ENCODE measurements at places on chromosomes 6 and 20.

DNA sequence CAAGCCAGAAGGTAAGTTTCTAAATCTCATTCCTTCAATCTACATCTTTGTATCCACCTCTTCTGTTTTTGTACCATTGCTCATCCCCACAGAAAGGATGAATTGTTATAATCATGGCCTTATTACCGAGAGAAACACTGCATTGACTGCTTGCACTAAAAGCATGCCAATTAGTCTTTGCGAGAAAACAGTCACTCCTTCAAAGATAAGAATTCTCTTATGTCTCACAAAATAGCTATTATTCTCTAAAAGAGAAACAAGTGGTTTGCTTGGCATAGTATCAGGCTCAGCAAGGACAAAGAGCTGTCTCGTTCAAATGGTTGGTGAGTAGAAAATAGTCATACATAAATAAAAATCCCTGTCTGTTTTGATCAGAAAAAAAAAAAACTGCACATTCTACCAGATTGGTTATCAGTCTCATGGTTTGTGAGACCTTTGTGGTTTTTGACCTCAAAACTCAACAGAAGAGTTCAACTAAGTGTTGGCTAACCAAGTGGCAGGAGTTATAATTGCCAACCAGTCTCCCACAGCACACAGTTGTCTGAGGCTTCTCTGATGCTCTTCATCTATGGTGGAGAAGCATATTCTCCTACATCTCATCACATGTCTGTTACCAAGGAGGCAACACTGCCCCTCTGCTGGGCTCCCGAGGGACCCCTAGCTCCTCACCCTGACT is 35.1 kb upstream of the ARMH2 start:
- no peak for DNase-seq

- peak; percentile 73 for DNase-seq
Observed at GRCh38 chr6:105431226-105431625, 28.3 kb upstream of the PREP start.

DNA sequence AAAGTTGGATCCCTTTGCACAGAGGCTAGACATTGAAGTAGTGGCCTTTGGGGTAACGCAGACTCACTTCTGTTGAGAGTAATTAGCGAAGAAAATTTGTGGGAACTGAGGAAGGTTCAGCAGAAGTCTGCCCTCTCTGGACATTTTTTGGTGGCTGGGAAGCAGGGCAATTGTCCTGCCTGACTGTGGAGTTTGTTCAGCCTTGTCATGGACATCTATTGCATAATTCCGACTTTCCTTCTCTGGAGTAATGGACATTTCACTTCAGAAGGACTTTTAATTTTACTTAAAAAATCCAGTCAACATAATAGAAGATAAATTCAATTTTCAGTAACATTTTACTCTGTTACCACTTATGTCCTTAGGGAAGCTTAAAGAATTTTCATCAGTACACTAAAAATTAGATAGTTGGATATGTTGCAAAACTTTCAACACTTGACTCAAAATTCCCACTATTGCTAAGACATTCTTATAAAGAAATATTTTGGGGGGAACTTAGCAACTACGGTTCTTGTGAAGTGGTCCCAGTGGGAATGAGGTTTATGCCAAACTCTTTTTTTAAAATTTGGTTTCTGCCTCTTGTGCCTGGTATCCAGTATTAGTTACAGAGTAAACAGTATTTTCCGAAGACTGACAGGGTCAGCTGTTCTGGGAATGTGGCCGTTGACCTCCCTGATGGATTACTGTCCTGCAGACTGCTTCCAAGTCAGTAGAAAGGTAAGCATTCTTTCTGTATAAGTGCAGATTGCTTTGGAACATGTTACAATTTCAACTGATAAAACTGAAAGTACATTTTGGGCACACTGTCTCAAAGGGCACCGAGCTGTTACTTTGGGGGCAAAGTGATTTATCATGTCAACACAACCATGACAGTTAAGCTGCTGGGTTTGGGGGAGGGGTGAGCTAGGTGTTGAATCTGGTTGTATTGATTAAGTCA is 100.6 kb upstream of the MLIP start:
- DNase-seq, result no peak

GRCh38 chr6:54525731-54526130 is 217.5 kb downstream of the TINAG start:
- peak; percentile 68 for DNase-seq

GRCh38 chr6:84220809-84221409 is 6.5 kb downstream of the CEP162 start:
- peak; percentile 39 for DNase-seq

DNA sequence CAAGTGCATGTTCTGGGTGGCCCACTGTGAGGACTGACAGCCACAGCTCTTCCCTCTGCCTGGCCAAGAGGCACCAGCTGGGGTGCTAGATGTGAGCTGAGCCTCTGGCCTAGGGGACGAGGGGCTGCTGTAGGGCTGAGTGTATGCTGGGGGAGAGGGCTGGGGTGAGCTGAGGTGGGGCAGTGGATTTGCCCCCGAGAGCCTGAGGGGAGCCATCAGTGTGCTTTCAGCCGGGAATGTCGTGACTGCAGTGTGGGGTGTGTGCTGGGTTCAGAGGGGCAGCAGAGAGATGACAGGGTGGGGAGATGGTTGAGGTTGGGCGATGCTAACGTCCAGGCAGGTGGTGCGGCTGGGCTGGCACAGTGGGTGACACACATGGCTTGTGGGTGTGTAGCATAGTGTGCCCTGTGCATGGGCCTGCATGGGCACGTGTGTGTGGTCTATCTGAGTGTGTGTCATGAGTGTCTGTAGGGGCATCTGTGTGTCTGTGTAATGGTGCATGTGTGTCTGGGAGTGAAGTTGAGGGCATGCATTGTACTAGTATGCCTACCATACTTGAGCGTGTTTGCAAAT is 46.0 kb upstream of the BLCAP start:
- DNase-seq, result no peak

DNA sequence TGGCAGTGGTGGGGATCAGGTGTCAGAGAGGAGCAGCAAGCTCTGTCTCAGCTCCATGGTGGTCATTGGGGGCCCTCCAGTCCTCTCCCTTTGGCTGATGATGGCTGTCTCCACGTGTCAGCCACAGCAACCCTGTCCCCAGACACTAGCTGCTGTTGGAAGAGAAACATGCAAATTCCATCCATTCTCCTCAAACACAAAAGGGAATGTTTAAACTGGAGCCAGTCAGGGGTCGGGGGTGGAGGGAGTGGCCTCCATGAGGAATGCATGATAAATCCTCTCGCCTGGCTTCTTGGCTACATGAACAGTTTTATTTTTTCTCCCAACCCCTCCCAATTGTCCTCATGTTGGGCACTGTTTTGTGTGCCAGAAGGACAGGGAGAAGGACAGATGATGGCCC is 86.4 kb downstream of the EDN3 start:
- DNase-seq, result no peak

DNA sequence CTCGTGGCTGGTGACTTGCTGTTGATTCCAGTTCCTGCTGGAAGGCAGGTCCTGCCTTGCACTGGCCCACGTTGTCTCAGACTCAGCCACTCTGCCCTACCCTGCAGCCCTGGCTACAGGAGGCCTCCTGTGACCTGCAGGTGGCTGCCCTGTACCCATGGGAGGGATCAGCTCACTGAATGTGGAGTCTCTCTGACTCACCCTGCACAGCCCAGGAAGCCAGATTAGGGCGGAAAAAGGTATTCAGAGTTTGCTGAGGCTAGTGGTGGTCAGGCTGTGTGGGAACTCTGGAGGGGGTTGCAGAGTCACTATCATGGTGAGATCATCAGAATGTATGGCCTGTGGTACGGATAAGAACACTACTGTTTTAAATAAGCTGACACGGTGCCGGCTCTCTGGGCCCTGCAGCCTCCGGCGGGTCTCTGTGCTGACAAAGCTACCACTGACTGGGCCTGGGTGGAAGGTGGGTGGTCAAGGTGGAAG is 24.7 kb upstream of the PYGB start:
- DNase-seq, result peak; percentile 91

DNA sequence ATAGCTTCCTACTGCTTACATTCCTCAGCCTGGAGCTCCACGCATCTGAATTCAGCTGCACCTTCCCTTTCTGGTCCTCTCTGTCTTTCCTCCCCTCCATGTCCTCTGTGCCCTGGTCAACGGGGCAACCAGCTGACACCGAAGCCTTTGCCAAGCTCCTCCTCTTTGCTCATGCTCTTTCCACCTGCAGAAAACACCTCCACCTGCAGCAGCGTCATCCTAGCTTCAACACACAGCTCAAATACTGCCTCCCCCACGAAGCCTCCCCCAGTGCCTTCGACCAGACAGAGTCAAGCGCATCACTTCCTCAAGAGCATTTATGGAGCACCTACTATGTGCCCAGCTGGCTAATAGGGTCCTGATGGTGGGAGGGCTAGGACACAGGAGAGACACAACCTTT is 9.2 kb downstream of the CDH22 start:
- DNase-seq, result no peak

- peak; percentile 69 for DNase-seq
Observed at GRCh38 chr20:50246367-50247195, 56.0 kb downstream of the CEBPB start.

- DNase-seq, result no peak
Observed at GRCh38 chr6:12543953-12544352, 172.6 kb upstream of the PHACTR1 start.

- no peak for DNase-seq
Observed at GRCh38 chr6:166156942-166157341, 10.7 kb downstream of the TBXT start.

- no peak for DNase-seq
Observed at GRCh38 chr20:38227420-38228360, 32.8 kb downstream of the KIAA1755 start.

DNA sequence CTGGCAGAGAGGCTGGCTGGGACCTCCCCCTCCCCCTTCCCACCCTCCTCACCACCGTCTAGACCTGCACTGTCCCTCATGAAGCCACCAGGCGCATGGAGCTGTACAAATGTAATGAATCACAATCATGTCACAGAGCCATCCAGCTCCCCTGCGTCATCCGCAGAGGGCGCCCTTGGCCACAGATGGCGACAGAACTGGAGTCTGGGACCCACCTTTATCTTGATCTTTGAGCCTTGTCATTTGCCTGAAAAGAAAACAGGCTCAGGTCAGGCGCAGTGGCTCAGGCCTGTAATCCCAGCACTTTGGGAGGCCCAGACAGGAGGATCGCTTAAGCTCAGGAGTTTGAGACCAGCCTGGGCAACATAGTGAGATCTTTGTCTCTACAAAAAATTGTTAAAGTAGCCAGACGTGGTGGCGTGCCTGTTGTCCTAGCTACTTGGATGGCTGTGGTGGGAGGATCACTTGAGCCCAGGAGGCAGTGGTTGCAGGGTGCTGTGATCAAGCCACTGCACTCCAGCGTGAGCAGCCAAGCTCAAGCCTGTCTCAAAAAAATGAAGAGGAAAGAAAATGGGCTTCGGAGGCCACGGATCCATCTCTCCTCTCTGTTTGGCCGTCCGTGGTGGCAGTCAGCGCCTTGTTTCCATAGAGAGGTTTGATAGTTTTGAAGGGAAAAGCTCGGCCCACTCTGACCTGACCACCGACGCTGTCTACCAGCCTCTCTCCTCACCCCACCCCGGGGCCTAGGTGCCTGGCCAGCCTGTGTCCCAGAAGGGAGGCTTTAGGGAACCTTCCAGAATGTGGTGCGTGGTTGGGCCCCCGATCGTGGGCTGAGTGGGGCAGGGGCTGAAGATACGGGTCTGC is 6.2 kb downstream of the COL9A3 start:
- peak; percentile 57 for DNase-seq

GRCh38 chr6:71707059-71707458 is 179.3 kb upstream of the RIMS1 start:
- DNase-seq, result no peak

- DNase-seq, result no peak
Observed at GRCh38 chr6:145241721-145242120, 493.6 kb downstream of the EPM2A start.

DNA sequence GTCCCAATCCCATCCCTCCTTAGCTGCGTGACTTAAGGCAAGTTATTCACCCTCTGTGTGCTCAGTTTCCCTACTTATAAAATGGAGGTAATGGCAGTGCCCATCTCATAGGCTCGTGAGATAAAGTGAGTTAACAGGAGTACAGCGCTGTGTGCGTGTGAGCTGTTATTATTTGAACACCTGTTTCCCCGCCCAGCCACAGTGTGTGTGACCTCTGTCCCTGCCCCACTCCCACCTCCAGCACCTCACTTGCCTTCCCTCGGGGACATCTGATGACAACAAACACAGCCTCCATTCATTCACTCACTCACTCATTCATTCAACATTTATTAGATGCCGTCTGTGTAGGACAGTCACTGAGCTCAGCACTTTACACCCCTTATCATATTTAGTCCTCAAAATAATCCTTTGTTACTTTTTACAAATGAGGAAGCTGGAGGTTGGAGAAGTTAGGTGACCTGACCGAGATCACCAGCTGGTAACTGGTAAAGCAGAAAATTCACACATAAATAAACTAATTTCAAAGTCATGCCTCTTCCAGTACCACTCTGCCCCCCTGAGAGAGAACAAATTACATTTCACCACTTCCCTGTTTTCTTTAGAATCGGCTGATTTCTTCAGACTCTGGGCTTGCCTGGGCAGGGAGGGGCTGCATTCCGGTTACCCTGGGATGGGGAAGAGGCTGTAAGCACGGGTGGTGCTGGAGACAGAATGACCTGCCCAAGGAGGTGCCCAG is 58.6 kb downstream of the CPNE5 start:
- DNase-seq, result peak; percentile 46

GRCh38 chr6:52801188-52801841 is 2.3 kb downstream of the GSTA1 start:
- no peak for DNase-seq
